ENCODE measurements at places on chromosomes 6 and 20. TPM values are rescaled to one million over a fixed set of nuclear protein-coding genes. Genes with fewer than 3 reads are reported as not detected.

DNA sequence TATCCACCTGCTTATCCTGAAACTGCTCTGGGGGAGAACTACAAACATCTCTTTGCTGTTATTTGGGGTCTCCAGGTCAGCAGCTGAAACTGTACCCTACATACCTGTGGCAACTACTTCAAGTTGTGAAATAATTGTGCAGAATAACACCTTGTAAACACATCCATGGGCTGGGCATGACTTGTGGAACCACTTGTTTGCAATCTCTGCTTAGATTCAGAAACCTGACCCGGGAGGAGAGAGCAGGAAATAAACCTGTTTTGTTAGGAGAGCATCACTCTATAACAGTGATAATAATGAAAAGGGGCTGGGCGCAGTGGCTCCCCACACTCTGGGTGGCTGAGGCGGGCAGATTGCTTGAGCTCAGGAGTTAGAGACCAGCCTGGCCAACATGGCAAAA is 183.1 kb downstream of the NFATC2 start:
- DNase-seq, result no peak

PLA2G7 gene
- total RNA-seq, result under 0.01 TPM

DNA sequence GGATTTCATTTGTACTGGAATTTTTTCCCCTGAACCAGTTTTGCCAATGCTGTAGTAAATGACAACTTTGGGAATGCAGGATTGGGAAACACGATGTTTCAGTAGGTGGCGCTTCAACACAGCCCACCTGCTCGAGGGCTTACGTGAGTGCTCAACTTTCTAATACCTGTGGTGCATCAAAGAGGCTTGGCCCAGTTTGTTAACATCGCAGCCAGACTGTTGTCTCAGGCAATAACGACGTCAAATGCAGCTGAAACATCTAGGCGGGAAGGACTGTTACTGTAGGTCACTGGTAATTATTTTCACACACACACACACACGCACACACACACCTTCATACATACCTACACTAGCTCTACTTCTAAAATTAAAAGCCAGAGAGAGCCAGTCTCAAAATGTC is 815.5 kb upstream of the SLC35B3 start:
- DNase-seq, result peak; percentile 42

FAM50B gene
- 11.6 TPM for total RNA-seq

C20orf202 gene
- total RNA-seq, result under 0.01 TPM

- no peak for DNase-seq
These were observed 22.6 kb downstream of the ETV7 start for GRCh38 chr6:36364669-36365479.

- DNase-seq, result no peak
These were observed 10.9 kb upstream of the HSP90AB1 start for GRCh38 chr6:44235891-44236516.

GRCh38 chr6:2111162-2111677 is 134.2 kb downstream of the GMDS start:
- DNase-seq, result peak; percentile 77

DNA sequence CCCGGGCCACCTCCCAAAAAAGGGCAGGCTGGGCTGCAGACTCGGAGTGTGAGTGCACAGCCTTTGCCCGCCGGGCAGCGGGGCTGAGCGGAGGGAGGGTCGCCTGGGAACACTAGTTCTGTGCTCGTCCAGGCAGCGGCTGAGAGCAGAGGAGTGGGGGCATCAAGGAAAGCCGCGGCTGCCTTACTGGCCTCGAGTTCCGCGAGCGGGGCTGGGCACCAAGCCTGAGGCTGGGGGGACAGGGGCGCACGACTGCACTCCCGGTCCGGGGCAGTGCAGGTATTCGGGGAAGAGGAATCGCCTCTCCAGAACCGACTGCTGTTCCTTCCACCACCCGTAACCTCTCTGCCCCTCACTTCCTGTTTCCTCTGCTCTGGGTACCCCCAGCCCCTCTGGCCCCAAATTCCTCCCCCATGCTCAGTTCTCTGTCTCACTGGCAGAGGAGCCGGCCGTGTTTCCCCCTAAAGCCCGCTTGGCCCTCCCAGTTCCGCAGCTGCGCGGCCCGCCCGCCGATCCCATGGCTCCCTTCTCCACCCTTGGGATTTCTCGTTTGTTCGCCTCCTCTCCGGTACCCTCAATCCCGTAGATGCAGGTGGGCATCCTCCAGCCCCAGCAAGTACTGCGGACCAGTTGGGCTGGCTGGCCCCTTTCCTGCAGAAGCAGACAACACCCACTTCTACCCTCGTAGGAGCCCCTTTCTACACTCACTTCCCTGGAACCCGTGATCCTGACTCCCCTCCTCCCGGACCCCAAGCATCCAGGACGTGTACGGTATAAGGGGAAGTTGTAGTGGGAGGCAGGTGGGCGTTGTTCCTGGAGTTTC is 5.1 kb downstream of the RING1 start:
- DNase-seq, result no peak

GRCh38 chr6:167589615-167589940 is 237.1 kb upstream of the AFDN start:
- DNase-seq, result no peak

GRCh38 chr6:134632024-134632423 is 314.1 kb upstream of the SGK1 start:
- no peak for DNase-seq

VWA7 gene
- under 0.01 TPM for total RNA-seq

GRCh38 chr20:42392442-42392841 is 774.3 kb upstream of the CHD6 start:
- DNase-seq, result no peak

- no peak for DNase-seq
These were observed 55.7 kb upstream of the PHACTR2 start for GRCh38 chr6:143621876-143622605.

GRCh38 chr6:20112241-20112640 is 100.0 kb downstream of the MBOAT1 start:
- no peak for DNase-seq

ATP5F1E gene
- total RNA-seq, result 39.3 TPM

GRCh38 chr20:44716309-44717106 is 1.3 kb downstream of the CCN5 start:
- DNase-seq, result no peak

GCNT2 gene
- total RNA-seq, result 2.1 TPM

DNA sequence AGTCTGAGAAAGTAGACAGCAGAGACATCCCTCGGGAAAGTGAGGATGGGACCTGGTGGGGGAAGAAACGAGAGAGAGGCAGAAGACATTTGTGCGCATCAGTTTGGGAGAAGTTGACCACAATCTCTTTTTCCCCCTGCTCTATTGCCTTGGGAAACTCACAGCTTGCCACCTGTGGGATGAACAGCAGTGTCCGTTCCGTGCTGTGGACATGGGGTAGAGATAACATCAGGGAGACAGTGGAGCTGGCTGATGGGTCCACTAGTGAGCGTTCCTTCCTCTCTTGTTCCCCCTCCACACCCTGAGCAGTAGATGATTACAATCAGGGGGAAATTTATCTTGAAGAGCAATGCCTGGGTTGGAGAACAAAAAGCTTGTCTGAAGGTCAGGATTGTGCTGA is 21.8 kb upstream of the RNF182 start:
- DNase-seq, result no peak

CHMP4B gene
- total RNA-seq, result 26.3 TPM

DNA sequence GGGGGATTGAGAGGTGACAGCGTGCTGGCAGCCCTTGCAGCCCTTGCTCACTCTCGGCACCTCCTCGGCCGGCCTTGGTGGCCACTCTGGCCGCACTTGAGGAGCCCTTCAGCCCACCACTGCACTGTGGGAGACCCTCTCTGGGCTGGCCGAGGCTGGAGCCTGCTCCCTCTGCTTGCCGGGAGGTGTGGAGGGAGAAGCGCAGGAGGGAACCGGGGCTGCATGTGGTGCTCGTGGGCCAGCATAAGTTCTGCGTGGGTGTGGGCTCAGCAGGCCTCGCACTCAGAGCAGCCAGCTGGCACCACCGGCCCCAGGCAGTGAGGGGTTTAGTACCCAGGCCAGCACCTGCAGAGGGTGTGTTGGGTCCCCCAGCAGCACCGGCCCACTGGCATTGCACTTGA is 912.2 kb upstream of the ADGRB3 start:
- no peak for DNase-seq

- no peak for DNase-seq
These were observed 4.6 kb downstream of the KCNK5 start for GRCh38 chr6:39224523-39225182.

DNA sequence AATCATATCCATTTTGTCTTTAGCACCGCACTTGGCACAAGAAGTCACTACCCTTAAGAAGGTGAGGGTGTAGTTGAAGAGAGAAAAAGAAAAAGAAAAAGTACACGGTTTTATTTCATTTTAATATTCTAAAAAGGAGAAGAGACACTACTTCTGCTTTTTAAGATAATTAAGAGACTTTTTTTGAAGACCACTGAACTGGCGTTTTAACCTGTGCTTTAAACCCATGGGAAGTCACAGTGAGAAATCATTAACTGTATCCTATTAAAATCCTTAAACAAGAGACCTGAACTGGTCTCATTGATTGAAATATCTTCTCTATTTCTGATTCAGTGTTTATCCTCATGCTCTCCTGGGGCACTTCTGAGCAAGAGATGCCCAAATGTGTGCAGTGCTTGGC is 243.5 kb downstream of the TMEM242 start:
- no peak for DNase-seq

DNA sequence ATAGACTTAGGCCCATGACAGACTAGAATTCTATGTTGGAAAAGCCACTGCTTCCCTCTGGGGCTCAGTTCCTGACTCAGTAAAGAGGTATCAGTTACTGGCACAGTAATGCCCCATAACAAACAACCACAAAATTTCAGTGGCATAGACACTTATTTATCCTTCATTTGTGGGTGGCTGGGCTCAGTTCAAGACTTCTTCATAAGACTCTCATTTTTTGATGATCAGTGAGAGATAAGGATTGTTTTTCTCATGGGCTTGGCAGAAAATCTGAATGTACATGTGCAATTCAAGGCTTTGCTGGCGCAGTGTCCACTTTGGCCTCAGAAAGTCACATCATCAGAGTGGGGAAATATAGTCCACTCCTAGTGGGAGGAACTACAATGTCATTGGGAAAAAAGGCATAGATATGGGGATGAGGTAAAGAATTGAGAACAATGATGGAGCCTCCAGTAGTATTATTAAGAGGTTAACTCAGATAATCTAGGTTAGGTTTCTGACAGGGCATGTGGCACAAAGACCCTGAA is 384.6 kb upstream of the FLRT3 start:
- no peak for DNase-seq

GRCh38 chr6:148999501-148999900 is 252.7 kb downstream of the UST start:
- peak; percentile 45 for DNase-seq

- peak; percentile 26 for DNase-seq
These were observed 126.4 kb downstream of the LY86 start for GRCh38 chr6:6714953-6715352.

KCNG1 gene
- 26.5 TPM for total RNA-seq

DNA sequence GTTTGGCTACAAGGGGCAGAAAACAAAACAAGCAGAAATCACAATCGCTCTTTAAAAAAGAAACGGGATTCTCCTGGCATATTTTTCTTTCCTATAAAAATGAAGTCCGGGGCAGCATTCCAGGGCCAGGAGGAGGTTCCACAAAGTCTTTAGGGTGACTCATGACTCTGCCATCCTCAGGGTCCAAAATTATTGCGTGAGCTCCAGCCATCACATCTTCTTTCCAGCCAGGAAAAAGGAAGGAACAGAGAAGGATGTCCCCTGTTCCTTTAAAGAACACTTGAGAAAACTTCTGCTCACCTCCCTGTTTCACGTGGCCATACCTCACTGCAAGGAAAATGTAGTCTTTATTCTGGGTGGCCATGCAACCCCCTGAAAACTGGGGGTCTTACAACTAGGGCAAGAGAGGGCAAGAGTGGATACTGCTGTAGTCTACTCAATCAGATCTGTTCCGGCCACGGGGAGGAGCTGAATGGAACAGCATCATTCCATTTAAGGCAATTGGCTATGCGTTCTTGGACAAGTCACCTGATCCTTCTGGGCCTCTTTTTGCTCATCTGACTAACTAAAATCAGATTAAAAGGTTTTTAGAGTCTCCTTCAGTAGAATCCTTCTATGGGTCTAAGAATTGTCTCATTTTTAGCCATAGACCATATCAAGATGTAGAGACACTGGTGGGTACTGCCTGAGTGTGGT is 49.4 kb downstream of the CTCFL start:
- no peak for DNase-seq

SLC22A16 gene
- total RNA-seq, result under 0.01 TPM

VEGFA gene
- 150 TPM for total RNA-seq

- DNase-seq, result no peak
These were observed 42.7 kb upstream of the HCRTR2 start for GRCh38 chr6:55131616-55132015.

OR10C1 gene
- not detected for total RNA-seq

DNA sequence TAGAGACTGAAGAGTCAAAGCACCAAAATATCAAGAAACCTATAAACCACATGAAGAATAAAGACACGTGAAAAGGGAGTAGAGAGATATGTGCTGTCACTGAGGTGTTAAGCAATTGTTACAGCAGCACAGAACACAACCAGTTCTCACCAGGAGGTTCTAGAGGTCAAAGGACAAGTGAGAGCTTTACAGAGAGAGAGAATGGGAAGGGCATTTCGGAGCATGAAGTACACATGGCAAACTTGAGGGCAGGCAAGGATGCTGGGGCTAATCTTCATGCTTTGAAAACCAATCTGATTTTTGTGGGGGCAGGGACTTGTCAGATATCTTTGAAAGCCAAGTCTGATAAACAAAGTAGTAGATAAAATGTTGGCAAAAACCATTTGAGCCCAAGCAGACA is 142.3 kb upstream of the NRSN1 start:
- DNase-seq, result no peak
